Neural crest cell (in vitro differentiated cells): ENCODE measurements at places on chromosomes 4 and X. TPM values are rescaled to one million over a fixed set of nuclear protein-coding genes. Genes with fewer than 3 reads are reported as not detected.

FAT4 gene
- 26.0 and 26.6 TPM in 2 replicates for total RNA-seq

PCDH7 gene
- total RNA-seq = 6.8 and 8.0 TPM in 2 replicates

KIF4A gene
- 57.8 and 58.5 TPM in 2 replicates for total RNA-seq

ARAF gene
- 55.7 and 56.3 TPM in 2 replicates for total RNA-seq

TMEM150C gene
- 8.5 and 8.9 TPM in 2 replicates for total RNA-seq

VCX2 gene
- total RNA-seq = not detected in 2 replicates
